Endothelial cell (in vitro differentiated cells): ENCODE measurements at places on chromosomes 12 and 14.

- DNase-seq, result no peak
Measured at GRCh38 chr12:75917083-75917482, 114.5 kb downstream of the PHLDA1 start.

- DNase-seq, result no peak
Measured at GRCh38 chr12:123031171-123031845, 50.8 kb downstream of the ARL6IP4 start.

DNA sequence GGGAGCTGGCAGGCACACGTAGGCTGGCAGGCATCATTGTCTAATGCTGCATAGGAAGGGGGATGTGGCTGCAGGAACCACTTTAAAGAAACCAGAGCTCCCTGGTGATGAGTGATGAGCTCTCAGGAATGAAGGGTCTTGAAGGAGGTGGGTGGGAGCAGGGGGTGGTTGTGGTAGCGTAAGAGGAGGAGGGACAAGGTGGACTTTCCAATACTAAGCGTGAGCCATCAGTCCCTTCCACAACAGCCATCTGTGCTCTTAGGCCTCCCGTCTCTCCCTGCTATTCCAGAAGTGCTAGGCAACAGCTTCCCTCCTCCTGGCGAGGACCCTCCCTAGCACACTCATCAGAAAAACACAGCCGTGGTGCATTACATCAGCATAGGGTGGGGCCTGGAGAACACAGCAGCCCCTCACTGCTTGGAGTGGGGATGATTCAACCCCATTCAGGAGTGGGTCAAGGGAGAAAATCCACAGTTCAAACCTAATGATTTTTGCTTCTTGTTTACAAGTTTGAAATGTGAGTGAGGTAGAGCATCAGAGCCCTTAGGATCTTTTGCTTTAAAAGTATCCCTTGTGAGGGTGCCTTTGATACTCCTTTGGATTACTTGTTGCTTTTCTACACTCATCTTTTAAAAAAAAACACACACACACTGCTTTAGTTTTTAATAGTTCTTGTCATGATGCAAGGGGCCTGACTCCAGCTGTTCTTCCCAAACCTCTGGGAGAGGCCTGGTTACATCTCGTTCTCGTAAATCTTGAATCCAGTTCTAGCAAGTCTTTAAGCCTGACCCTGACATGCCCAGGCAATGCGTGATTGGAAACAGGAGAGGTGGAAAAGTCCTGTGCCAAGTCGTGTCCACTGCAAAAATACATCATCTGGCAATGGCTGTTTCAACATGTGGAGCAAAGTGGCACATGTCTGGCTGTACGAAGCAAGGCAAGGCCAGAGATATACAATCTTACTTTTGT is 356.4 kb upstream of the DDHD1 start:
- no peak for DNase-seq

- DNase-seq, result no peak
Measured at GRCh38 chr14:82837611-82838140, 1304.0 kb upstream of the SEL1L start.

DNA sequence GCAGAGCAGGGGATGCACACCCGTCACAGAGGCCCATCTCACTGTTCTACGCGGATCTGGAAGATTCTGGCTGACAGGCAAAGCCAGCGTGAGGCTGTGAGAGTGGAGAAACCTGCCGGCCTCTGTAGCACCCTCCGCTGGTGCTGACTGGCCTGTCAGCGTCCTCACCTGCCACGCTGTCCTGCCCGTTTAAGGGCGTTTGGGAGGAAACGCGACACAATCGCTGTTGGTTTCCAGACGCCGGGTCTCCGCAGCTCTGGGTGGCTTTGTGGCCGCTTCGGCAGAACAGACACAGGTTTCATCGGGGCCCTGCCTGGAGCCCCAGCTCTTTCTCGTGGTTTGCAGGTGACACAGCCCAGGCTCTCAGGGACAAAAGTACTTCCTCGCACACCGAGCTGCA is 70.6 kb downstream of the NOC4L start:
- DNase-seq, result no peak

DNA sequence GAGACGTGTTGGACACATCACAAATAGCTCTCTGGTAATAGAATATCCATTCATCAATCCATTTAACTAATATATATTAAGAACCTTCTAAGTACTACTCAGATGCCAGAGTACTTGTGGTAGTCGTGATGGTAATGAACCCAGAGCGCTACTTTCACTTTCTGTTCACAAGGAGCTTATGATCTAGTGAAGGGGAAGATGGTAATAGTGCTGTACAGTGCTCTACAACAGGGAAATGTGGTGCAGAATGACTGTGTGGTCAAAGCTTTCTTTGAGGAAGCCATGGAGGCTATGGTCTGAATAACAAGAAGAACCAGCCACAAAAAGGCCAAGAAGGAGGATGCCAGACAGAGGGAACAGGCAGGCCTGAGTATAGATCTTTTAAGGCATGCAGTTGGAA is 212.0 kb downstream of the PTPRO start:
- DNase-seq, result no peak

DNA sequence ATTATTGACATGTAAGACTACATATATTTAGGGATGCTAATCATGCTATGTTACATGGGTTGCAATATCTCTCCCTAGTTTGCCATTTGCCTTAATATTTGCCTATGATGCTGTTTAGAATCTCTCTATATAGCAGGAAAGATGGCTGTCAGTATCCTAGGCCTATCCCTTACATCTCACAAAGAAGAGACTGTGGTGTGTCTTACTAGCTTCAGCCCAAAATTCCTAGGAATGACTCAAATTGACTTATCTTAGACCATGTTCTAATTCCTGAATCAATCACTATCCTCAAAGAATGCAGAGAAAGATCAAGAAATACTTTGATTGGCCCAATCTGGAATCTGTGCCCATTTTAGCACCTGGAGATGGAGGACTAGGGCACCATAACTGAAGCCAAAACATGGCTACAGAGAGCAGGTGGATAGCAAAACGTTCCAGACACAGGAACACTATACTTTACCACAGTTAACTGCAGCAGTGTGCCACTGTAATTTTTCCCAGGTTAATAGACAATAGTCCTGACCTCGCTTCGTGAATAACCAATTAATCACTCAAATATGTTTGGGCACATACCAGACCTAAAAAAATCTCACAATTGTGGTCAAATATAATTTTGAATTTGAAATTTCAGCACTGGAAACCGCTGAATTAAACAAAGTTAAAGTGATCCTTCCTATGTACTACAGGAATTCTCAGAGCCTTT is 32.7 kb upstream of the GLIPR1 start:
- no peak for DNase-seq

GRCh38 chr14:102875652-102876051 is 46.8 kb upstream of the AMN start:
- no peak for DNase-seq

DNA sequence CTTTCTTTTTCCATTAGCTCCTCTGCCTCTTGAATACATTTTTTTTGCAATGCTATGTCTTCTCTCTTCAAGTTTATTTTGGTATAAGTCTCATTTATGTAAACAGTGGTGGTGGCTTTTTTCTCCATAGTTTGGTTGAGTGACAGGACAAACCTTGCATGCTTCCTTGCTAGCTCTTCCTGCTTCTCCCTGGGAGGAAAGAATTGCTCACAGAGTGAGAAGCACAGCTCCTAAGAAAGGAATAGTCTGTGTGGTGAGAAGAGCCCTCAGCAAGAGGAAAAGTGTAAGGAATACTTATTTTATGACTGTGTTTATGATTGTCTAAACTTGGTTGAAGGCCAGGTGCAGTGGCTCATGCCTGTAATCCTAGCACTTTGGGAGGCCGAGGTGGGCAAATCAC is 11.5 kb downstream of the CCDC175 start:
- DNase-seq, result no peak

DNA sequence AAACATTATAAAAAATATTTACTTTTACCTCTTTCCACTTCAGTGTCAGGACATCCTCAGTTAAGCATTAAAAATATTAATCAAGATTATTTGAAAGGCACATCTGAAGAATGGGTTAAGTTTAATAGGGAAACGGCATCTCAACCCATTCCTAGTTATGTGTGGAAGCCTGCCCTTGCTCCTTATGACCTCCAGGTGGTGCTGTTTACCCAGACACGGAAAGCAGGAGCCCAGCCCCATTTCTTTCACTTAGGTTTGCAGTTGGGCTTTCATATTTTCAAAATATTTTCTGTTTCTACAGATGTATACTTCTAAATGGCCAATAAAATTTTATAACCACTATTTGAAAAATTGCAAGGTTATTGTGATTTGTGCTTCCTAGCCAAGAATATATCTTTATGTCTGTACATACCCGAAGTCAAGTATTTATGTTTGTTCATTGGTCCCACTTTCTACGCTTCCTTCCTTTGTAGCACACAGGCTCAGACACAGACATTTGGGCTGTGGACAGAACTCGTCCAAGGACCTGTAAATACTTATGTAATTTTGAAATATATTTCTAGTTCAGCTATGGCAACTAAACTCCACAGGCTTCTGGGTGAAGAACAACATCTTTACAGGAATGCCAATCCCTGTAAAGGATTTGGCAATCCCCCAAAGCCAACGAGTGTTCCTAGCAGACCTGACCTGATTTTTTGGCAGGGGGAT is 247.1 kb downstream of the AKAP6 start:
- peak; percentile 32 for DNase-seq

DNA sequence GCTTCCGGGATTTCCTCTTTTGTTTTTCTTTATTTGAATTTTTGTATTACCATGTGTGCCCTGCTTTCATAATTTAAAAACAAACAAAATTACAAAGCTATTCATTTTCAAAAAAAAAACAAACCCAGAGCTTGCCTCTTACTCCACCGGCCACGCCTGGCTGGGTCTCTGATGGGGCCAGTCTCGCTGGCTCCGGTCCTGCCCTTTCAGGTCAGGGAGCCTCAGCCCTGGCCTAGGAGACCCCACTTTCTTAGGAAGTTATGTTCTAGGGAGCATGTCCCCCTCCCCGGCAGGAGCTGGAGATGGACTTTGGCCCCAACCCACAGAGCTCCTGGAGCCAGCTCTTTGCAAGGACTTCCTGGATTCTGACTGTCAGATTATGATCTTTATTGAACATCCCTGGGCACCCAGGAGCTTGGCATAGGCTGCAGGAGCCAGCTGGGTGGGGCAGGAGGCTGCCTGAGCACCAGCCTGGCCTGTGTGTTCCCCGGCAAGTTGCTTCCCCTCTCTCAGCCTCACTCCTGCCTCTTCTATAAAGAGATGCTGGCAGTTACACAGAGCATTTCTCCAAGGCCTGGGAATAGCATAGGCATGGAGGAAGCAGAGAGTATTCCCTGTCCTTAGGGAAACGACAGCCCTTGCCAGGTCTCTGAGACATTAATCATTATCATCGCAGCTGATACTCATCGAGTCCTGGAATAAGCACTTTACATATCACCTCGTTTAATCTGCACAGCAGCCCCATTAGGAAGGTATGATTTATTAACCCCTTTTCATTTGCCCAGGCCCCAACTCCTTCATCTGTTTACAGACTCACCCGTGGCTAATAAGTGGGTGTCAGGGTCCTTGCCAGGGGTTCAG is 3.5 kb downstream of the DEGS2 start:
- no peak for DNase-seq

DNA sequence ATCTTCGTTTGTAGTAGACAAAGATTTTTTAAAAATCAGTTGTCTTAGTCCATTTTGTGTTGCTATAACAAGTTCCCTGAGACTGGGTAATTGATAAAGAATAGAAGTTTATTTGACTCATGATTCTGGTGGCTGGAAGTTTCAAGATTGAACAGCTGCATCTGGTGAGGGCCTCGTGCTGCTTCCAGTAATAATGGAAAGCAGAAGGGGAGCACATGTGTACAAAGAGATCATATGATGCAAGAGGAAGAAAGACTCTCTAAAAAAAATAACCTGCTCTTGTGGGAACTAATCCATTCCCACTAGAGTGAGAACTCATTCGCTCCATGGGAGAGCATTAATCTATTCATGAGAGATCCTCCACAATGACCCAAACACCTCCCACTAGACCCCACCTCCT is 24.8 kb downstream of the MUCL1 start:
- no peak for DNase-seq

- DNase-seq, result no peak
Measured at GRCh38 chr14:58332561-58332960, 34.2 kb downstream of the ARID4A start.

DNA sequence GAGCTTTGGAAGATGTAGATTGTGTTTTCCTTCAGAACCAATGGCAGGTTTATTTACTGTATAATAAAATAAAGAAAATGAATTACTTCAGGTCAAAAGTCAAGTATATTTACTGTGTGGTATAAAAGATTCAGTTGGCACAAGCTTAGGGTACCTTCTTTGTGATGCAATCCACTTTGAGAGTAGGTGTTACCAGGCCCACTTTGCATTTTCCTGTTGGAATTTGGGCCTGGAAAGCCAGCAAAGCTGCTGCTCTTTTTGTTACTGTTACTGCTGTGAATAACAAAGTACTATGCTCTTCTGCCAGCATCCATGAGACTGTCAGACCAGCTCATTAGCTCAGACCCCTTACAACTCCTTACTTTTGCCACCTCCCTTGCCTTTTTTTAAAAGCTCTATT is 649.0 kb upstream of the SEL1L start:
- DNase-seq, result no peak

GRCh38 chr12:57927086-57927485 is 14.3 kb upstream of the ATP23 start:
- DNase-seq, result no peak

GRCh38 chr14:104810316-104810715 is 9.4 kb downstream of the ZBTB42 start:
- no peak for DNase-seq

DNA sequence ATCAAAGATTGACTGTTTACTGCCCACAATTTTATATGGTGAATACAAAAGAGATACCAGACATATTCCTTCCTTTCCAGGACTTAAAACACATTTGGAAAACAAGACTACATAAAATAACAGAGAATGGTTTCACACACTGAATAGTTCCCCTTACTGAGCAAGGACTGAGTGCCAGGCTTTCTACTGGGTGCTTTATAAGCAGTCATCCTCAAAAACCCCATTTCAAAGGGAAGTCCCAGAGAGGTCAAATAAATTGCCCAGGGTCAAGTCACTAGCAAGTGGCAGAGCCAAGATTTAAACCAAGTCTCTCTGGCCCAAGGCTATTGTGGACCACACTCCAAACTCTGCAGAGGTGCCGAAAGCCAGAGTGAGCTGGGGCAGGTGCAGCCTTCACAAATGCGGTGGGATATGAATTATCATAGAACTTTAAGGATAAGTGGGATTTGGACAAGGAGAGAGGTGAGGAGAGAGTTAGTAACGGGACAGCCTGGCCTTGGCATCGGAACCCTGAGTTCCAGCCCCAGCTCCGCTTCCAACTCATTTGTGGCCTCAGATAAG is 9.1 kb upstream of the RPAP3 start:
- DNase-seq, result no peak

DNA sequence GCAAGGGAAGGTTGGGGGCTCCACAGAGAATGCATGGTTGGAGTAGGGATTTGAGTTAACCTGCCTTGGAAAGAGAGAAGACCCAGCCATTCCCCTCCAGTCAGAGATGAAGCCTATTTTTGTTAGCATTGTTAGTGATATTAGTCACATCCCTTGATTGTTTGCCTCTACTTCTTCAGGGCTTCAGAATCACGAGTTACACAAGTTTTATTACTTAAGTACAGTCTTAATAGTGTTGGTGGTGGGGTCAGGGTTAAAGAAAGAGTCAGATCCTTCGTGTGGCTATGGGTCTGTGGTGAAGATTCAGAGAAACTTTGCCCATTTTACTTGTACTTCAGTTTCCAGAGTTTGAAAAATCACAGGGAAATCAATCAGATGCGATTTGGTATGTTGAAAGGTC is 363.1 kb downstream of the LRIG3 start:
- DNase-seq, result no peak
